ENCODE measurements at places on chromosomes 2 and 18.

DNA sequence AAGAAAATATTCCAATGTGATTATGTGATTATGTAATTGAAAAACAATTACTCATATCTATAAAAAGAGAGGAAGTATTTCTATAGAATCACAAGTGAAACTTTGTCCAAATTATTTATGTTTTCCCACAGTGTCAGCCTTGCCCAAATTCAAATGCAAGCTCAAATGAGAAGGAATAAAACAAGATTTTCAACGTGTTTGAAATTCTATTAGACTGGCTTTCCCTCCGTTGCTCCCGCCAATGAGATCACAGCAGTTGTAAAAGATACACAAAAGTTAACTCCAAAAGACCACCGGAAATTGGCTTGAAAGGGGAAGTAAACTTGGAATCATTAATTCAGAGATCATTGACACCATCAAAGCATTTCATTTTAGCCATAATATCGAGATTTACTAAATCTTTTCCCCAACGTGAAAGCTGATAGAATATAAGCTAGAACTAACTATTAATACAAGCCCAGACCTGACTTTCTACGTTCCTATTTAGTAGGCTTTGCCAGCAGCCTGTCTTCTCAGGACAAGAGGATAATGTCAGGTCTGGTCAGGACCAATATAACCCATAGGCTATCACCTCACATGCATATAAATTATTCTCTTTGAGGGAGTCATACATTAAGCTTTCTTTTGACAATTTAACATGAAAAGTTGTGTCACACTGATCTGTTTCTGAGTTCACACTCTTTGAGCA, 222.6 kb upstream of the CHAC2 start:
- no peak for DNase-seq

- no peak for DNase-seq
Measured at GRCh38 chr2:191994749-191995148, 147.9 kb upstream of the CAVIN2 start.

GRCh38 chr2:132949108-132949507, 279.1 kb upstream of the LYPD1 start:
- DNase-seq, result no peak

- DNase-seq, result no peak
Measured at GRCh38 chr2:204662956-204663355, 117.7 kb downstream of the PARD3B start.

DNA sequence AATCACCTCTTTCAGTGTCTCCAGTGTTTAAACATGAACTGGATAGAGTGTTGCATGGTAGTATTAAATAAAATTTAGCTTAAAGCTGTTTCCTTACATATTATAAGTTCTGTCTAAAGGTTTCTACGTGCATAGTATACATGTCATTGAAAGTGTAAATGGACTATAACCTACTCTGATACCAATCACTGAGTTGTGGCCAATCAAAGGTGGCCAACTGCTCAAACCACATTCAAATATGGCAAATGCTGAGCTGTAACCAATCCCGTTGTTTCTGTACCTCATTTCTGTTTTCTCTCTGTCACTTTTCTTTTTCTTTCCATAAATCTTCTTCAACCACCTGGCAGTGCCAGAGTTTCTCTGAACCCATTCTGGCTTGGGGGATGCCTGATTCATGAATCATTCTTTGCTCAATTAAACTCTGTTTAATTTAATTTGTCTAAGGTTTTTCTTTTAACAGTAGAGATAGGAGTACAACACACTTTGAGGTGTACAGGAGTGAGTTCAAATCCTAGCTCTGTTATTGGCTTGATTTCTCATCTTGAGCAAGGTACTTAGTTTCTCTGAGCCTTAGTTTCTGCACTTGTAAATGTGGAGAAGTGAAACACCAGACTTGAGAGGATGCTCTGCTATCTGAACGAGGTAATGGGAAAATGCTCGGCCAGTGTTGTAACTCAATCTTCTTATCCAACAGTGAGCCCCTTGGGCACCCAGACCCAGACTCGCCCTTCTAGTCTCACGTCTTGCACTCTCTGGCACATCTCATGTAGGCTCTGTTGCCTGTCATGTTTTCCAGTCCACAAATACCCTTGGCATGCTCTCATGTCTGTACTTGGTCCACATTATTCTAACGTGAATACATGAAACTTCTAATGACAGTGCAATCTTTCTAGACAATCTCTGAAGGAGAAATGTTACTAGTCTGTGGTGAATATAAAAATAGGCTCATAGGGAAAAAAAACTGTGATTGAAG, 228.0 kb downstream of the PIK3C3 start:
- no peak for DNase-seq

GRCh38 chr2:84674586-84674985, 158.3 kb downstream of the DNAH6 start:
- no peak for DNase-seq

GRCh38 chr2:216183462-216183861, 74.3 kb downstream of the XRCC5 start:
- DNase-seq, result no peak

- no peak for DNase-seq
Measured at GRCh38 chr2:234905547-234906265, 46.1 kb upstream of the SH3BP4 start.

- DNase-seq, result no peak
Measured at GRCh38 chr2:100174026-100174431, 31.6 kb upstream of the AFF3 start.

DNA sequence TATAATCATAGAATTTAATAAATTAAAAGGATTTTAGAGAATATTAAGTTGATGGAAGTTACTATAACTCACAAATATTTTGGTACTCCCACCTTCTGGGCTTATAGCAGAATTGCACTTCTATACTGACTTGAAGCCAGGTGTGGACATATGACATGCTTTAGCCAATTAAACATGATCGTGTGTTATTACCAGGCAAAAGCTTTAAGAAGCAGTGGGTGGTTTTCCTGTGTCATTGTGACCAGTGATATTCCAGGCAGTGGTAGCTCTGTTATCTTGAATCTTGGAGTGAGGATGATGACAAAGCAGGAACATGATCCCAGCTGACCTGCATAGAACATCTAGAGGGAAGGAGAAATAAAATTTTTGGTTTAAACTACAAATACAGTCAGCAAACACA, 370.9 kb upstream of the ZEB2 start:
- DNase-seq, result no peak
